NCI-H510A (cell line): ENCODE measurements at places on chromosomes 4 and X.
A peak's percentile ranks its signal among the peaks of the same experiment; 100 is the strongest.

DNA sequence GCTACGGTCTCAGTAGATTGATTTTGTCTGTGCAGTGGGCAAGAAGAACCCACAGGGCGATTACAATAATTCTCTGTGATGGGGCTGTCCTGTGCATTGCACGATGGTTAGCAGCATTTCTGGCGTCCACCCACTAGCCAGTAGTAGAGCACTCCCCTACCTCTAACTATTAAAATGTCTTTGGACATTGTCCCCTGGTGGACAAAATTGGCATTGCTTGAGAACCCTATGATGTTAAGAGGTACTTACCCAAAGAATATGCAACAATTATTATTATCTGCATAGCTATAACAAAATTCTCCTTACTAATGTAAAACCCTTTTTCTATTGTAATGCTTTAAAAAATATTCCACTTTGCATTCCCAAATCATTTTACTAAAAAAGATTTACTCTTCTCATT lies 109.5 kb upstream of the VCX3A start:
- DNase-seq: no peak

DNA sequence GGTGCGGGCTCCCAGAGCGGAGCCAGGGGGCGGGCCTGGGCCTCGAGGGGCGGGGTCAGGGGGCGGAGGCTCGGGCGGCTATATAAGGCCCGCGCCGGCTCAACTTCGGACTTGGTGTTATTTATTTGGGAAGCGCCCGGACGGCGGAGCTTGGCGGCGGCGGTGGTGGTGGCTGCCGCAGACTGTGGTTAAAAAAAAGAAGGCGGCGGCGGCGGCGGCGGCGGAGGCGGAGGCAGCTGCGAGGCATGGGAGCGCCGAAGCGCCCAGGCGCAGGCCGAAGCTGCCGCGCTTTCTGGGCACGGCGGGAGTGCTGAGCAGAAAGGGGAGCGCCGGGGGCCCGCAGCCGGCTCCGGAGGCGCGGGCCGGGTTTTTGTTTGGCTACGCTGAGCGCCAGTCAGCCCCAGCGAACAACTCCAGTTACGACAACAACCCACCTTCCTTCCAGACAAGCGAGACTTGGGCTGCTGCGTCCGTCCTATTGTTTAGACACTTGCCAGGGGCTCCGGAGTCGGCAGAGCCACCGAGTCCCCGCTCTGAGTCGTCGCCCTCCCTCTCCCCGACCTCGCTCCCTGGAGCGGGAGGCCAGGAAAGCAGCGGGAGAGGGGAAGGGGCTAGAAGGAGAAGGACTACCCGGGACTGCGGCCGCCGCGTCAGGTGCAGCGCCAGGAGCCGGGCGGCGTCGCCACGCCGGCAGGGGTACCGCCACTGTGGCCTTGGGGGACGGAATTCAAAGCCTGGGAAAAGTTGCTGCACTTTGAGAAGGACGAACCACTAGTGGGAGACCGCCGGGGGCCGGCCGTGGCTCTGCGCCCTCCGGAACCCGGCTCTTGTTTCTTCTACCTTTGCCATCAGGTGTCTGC lies at the start of gene SLIT2:
Gene SLIT2, plus strand, starts transcription at position 110 of the 860 bp plus-strand sequence. CDS start 1,911 bp downstream, outside the sequence.
- DNase-seq: peak; percentile 45

- no peak for DNase-seq
Observed at GRCh38 chrX:66035667-66036066, 4.2 kb downstream of the VSIG4 start.

DNA sequence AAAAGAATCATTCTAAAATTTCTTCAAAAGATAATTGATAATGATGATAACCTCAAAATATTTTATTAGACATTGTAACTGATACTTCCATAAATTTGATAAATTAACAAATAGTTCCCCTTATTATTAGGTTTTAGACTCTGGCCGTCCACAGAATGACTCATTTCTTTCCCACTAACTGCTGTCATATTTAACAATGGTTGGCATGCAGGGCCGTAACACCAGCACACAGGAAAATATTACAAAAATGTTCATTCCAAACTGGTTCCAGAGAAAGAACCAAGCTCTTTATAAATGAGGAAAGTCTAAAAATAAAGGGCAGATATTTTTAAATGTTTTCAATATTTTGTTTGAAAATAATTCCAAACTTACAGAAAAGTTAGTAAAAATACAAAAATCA lies 28.2 kb downstream of the WDFY3 start:
- no peak for DNase-seq

- DNase-seq: peak; percentile 26
Observed at GRCh38 chr4:152996111-152996571, 60.0 kb downstream of the FHDC1 start.

GRCh38 chrX:153578200-153578835 lies 20.6 kb downstream of the CCNQ start:
- no peak for DNase-seq

DNA sequence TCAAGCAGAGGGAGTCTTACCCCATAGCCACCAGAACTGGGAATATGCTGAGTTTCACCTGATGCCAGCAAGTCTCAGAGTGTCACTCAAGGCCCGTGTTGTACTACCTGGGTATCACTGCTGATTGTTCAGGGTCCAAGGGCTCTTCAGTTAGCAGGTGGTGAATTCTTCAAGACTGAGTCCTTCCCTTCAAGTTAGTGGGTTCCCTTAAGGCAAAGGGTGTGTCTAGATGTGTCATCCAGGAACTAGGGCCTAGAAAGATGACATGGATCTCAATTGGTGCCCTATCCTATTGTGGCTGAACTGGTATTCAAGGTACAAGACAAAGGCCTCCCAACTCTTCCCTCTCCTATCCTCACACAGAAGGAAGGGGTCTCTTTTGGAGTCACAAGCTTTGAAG lies 159.9 kb upstream of the DIPK2B start:
- no peak for DNase-seq

GRCh38 chr4:22030307-22030706 lies 81.7 kb upstream of the KCNIP4 start:
- peak; percentile 1 for DNase-seq

- DNase-seq: no peak
Observed at GRCh38 chr4:105088110-105088879, 58.4 kb upstream of the TET2 start.

- no peak for DNase-seq
Observed at GRCh38 chr4:38413524-38414341, 250.3 kb upstream of the KLF3 start.

DNA sequence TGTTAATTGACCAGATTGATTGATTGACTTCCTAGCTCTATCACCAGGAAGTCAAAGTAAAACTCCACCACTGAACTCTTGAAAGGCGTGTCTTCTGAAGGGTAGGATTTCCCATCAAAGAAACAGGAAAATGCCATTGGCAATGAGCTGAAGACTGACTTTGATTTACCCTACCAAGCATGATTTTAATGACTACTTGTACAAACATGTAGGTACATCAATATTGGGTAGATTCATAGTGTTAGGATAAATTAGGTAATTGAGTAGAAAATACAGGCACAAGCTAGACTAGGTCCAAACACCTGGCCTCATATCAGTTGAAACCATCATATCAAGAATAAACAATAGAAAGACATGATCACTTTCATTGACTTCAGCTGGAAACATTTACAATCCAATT lies 53.2 kb upstream of the ATXN3L start:
- no peak for DNase-seq

DNA sequence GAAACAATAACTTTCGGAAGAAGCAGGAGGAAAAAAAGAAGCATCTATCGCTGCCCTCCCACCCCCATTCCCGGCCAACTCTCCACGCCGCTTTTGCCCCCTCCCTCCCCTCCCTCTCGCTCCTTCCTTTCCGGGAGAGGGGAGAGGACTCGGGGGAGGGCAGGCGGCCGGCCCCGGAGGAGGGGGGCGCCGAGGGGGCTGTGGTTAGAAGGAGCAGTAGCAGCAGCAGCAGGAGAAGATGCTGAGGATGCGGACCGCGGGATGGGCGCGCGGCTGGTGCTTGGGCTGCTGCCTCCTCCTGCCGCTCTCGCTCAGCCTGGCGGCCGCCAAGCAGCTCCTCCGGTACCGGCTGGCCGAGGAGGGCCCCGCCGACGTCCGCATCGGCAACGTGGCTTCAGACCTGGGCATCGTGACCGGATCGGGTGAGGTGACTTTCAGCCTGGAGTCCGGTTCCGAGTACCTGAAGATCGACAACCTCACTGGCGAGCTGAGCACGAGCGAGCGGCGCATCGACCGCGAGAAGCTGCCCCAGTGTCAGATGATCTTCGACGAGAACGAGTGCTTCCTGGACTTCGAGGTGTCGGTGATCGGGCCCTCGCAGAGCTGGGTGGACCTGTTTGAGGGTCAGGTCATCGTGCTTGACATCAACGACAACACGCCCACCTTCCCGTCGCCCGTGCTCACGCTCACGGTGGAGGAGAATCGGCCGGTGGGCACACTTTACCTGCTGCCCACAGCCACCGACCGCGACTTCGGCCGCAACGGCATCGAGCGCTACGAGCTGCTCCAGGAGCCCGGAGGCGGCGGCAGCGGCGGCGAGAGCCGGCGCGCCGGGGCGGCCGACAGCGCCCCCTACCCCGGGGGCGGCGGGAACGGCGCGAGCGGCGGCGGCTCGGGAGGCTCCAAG lies 1.3 kb downstream of the PCDH7 start:
- DNase-seq: no peak

DNA sequence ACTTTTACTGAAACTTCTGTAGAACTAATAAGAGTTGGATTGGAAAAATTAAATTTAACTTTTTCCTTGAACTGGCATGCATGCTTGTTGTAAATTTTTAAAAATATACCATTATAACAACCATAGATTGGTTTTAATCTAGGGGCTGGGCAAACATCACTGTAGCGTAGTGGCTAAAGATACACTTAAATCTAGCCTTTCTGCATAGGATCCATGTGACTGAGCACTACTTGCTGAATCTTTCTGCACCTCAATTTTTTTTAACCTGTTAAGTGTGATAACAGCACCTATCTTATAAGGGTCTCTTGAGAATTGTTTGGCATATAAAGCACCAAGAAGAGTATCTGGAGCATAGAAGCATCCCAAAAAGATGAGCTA lies 4.1 kb downstream of the ANXA10 start:
- no peak for DNase-seq

- no peak for DNase-seq
Observed at GRCh38 chr4:8103421-8104390, 54.9 kb downstream of the ABLIM2 start.

GRCh38 chr4:121270389-121270788 lies 106.3 kb upstream of the TNIP3 start:
- no peak for DNase-seq

GRCh38 chr4:150318527-150318926 lies 240.3 kb downstream of the DCLK2 start:
- no peak for DNase-seq

GRCh38 chr4:42632653-42633382 lies 24.1 kb downstream of the ATP8A1 start:
- DNase-seq: no peak

- DNase-seq: no peak
Observed at GRCh38 chr4:179344861-179345260, 1902.6 kb upstream of the AGA start.

DNA sequence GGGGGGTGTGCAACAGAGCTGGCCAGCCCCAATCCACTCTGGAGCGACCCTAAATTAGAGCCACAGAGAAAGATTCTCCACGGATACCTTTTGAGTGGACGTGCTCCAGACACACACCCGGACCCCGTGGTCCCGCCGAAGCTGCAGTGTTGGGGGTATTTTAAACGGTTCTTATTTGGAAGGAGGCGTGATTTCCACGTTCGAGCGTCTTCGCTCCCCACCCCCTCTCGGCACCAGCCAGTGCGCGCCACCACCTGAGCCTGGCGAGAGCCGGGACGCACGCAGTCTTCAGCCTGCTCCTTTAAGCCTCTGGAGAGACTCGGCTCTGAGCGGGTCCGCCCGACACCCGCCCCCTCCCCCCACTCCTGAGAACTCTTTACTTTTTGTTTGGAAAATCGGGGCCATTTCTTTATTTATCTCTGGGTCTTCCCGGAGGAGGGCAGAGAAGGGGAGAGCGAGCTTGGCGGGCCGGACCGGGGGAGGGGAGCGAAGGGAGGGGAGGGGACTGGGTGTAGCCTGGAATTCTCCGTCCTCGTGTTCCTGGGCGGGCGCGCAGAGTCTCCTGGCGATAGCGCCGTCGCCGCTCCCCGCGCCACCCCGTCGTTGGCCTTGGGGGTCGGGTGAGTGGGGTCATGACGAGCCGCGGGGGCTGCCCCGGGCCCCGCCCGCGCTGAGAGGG lies 668 bp upstream of the PTCHD1 start:
- no peak for DNase-seq
